ENCODE measurements at places on chromosomes 5 and 9.

- H3K4me3 ChIP-seq: peak overlapping the region; percentile 80
- no peaks in the 10 kb centered on the region for H3K36me3 ChIP-seq
- peaks cover 36% of the 10 kb centered on the region for H3K27me3 ChIP-seq
- H3K4me1 ChIP-seq: peaks cover 8% of the 10 kb centered on the region
These were observed 586 bp upstream of the PDZD2 start for GRCh38 chr5:31638345-31638744.

DNA sequence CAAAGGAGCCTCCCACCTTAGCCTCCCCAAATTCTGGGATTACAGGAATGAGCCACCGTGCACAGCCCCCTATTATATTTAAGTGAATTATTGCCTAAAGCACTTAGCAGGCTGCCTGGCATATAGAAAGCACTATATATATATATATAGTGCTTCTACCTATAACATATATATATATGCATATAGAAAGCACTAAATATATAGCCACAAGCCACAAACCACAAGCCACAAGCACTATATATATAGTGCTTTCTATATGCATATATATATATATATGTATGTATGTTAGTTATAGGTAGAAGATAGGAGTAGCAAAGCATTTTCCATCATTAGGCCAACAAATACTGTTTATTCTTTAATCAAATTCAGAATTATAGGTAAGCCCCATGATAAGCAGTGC is 185.8 kb downstream of the CWC27 start:
- DNase-seq: no peak
- no peak overlapping the region for H3K4me3 ChIP-seq
- H3K4me1 ChIP-seq: no peaks in the 10 kb centered on the region
- no peak overlapping the region for H3K27ac ChIP-seq

GRCh38 chr9:30280229-30280900 is 2104.1 kb upstream of the ACO1 start:
- no peaks in the 10 kb centered on the region for H3K27me3 ChIP-seq
- H3K36me3 ChIP-seq: no peaks in the 10 kb centered on the region
- no peak overlapping the region for H3K4me3 ChIP-seq

GRCh38 chr5:125249400-125249799 is 503.0 kb upstream of the ZNF608 start:
- H3K4me3 ChIP-seq: no peak overlapping the region
- DNase-seq: no peak
- peaks cover 2% of the 10 kb centered on the region for H3K27me3 ChIP-seq
- no peaks in the 10 kb centered on the region for H3K36me3 ChIP-seq

GRCh38 chr9:89432986-89433530 is 64.9 kb downstream of the SEMA4D start:
- no peaks in the 10 kb centered on the region for H3K27me3 ChIP-seq
- H3K4me1 ChIP-seq: peaks cover 76% of the 10 kb centered on the region
- peaks cover 46% of the 10 kb centered on the region for H3K36me3 ChIP-seq
- no peak for DNase-seq
- H3K4me3 ChIP-seq: no peak overlapping the region
- H3K27ac ChIP-seq: peak overlapping the region; percentile 28

DNA sequence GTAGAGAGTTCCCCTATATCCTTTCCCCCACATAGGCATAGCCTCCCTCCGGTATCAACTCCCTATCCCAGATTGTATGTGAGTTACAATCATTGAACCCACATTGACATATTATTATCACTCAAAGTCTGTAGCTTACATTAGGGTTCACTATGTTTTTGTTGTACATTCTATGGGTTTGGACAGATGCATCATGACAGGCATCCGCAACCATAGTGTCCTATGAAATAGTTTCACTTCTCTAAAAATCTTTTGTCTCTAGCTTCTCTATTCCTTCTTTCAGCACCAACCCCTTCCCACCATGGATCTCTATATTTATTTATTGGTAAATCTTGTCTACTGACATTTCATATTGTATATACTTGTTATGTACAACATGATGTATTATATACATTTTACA is 31.6 kb downstream of the TAF11L14 start:
- H3K4me1 ChIP-seq: no peaks in the 10 kb centered on the region
- H3K27me3 ChIP-seq: no peaks in the 10 kb centered on the region
- DNase-seq: no peak
- H3K36me3 ChIP-seq: no peaks in the 10 kb centered on the region

GRCh38 chr9:105119156-105119555 is 125.3 kb upstream of the SLC44A1 start:
- no peak overlapping the region for H3K4me3 ChIP-seq
- DNase-seq: no peak
- H3K4me1 ChIP-seq: peaks cover 18% of the 10 kb centered on the region
- H3K27me3 ChIP-seq: no peaks in the 10 kb centered on the region

GRCh38 chr9:94903961-94904421 is 177.5 kb downstream of the AOPEP start:
- DNase-seq: no peak
- H3K4me1 ChIP-seq: peaks cover 11% of the 10 kb centered on the region
- no peak overlapping the region for H3K4me3 ChIP-seq
- no peak overlapping the region for H3K27ac ChIP-seq
- H3K27me3 ChIP-seq: no peaks in the 10 kb centered on the region
- H3K36me3 ChIP-seq: peaks cover 2% of the 10 kb centered on the region

DNA sequence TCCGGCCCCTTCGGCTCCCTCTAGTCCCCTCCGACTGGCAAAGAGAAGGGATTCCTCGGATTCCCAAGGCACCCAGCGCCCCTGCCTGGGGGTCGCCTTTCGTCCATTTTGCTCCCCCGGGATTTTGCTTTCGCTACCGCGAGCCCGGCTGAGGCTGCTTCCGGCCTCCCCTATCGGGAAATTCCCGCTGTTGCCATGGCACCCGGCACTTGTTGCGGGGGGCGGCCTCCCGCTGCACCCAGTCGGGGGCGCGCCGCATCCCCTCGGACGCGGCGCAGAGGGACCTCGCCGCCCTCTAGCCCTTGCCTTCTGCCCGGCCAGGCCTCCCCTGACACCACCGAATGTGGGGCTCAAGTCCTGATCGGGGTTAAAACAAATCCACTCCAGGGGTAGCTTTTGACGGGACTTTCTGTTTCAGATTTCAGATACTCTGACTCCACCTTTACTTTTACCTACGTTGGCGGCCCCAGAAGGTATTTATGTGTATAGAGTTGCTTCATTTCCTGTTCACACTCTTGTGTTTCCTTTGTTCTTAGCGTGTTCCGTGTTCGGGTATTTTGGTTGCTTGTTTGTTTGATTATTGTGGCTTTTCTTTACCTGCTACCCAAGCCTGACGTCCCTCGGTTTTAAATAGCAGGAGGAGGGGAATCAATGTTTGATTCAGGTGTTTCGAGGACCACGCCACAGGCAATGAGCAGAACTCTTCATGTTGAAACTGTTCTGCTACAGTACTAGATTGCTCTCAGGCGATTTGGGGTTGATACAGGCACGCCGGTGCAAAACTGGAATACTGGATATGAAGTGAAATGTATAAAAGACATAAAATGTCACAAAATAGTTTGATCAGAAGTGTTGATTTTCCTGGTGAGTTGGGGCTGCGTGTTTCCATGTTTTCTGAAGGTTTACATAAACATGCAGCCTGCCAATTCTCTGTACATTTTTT is 1.5 kb downstream of the PARP8 start:
- H3K27ac ChIP-seq: peak overlapping the region; percentile 100
- no peaks in the 10 kb centered on the region for H3K27me3 ChIP-seq
- H3K36me3 ChIP-seq: peaks cover 22% of the 10 kb centered on the region
- peak overlapping the region; percentile 99 for H3K4me3 ChIP-seq
- DNase-seq: peak; percentile 88

DNA sequence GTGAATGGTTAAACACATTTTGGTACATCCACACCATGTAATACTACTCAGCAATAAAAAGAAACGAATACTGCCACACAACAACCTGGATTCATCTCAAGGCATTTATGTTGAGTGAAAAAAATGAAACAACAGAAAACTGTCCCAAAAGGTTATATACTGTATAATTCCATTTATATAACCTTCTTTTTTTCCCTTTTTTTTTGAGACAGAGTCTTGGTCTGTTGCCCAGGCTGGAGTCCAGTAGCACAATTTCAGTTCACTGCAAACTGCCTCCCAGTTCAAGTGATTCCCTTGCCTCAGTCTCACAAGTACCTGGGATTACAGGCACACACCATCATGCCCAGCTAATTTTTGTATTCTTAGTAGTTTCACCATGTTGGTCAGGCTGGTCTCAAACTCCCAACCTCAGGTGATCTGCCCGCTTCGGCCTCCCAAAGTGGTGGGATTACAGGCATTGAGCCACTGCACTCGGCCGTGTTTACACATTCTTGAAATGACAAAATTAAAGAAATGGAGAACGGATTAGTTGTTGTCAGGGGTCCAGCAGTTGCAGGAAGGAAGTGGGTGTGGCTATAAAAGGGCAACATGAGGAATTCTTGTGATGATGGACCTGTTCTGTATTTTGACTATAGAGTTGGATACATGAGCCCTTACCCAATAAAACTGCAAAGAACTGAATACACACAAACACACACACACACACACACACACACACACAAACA is 17.4 kb downstream of the PPP6C start:
- H3K27me3 ChIP-seq: no peaks in the 10 kb centered on the region
- no peak overlapping the region for H3K27ac ChIP-seq
- no peak overlapping the region for H3K4me3 ChIP-seq

DNA sequence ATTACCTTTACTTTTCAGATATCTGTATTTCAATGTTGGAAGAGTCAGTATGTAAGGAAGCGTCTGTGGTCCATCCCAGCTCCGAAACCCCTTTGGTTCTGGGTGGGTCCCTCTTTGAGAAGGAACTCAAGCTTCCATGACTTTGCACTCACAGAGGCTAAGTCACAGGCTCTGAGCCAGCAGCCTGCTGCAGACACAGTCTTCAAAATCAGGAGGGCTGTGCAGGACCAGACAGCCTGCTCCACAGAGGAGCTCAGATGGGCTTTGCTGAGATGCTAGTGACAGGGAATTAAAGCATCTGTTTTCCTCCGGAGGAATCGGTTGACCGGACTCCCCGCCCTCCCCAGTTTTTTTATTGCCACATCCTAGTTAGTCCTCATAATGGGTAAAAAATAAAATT is 126.4 kb upstream of the ICE1 start:
- H3K4me1 ChIP-seq: no peaks in the 10 kb centered on the region
- H3K36me3 ChIP-seq: no peaks in the 10 kb centered on the region
- no peak overlapping the region for H3K4me3 ChIP-seq
- no peak overlapping the region for H3K27ac ChIP-seq
- DNase-seq: no peak
- H3K27me3 ChIP-seq: no peaks in the 10 kb centered on the region

DNA sequence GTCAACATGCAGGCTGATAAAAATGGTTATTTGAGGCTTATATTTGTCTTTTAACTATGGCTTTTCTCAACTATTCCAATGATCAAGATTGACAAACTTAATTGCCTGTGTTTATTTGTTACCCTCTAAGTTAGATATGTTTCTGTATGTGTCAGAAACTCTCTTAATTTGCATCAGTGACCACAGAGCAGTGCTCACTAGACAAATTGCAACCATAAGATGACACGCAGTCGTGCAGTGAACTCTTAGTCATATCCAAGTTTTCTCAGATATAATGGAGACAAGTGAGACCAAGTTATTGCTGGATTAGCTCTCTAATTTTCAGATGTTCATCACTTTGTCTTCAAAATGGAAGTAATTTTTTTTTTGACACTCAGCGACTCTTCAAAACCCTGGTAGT is 342.2 kb upstream of the RFX3 start:
- H3K36me3 ChIP-seq: peaks cover 5% of the 10 kb centered on the region
- no peak overlapping the region for H3K27ac ChIP-seq
- no peaks in the 10 kb centered on the region for H3K27me3 ChIP-seq
- H3K4me1 ChIP-seq: no peaks in the 10 kb centered on the region
- no peak for DNase-seq

DNA sequence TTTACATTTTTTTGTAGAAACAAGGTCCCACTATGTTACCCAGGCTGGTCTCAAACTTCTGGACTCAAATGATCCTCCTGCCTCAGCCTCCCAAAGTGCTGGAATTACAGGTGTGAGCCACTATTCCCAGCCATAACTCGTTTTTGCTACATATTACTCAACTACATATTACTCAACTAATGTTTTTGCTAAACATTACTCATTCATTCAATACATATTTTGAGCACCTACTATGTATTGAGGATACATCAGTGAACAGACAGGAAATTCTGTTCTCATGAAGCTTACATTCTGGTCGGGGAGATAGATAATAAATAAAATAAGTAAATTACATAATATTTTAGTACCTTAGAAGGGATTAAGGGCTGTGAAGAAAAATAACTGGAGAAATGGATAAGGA is 34.9 kb upstream of the STOM start:
- no peaks in the 10 kb centered on the region for H3K4me1 ChIP-seq
- no peak overlapping the region for H3K4me3 ChIP-seq
- DNase-seq: no peak
- no peak overlapping the region for H3K27ac ChIP-seq
- no peaks in the 10 kb centered on the region for H3K36me3 ChIP-seq

DNA sequence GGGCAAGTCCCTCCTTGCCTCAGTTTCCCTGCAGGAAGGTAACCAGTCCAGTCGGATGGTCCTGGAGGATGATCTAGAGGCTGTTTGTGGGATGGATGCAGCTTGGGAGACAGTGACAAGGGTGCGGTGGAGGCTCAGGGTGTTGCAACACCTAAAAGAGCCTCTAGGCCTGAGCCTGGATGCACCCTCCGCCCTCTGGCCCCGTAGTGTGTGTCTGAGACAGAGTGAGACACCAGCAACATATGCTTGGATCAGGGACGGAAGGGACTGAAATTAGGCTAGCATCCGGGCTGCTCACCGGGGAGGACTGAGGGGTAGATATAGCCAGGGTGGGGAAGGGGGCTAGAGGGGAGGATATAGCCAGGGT is 1.1 kb downstream of the CRAT start:
- no peak for DNase-seq
- H3K27ac ChIP-seq: no peak overlapping the region
- no peaks in the 10 kb centered on the region for H3K27me3 ChIP-seq

GRCh38 chr5:150658699-150659265 is 2.3 kb upstream of the MYOZ3 start:
- no peaks in the 10 kb centered on the region for H3K36me3 ChIP-seq
- H3K4me1 ChIP-seq: peaks cover 2% of the 10 kb centered on the region
- H3K4me3 ChIP-seq: no peak overlapping the region
- H3K27ac ChIP-seq: no peak overlapping the region
- DNase-seq: no peak
- no peaks in the 10 kb centered on the region for H3K27me3 ChIP-seq
